IPS DF 6.9 (cell line): ENCODE measurements at places on chromosomes 16 and 17.

DNA sequence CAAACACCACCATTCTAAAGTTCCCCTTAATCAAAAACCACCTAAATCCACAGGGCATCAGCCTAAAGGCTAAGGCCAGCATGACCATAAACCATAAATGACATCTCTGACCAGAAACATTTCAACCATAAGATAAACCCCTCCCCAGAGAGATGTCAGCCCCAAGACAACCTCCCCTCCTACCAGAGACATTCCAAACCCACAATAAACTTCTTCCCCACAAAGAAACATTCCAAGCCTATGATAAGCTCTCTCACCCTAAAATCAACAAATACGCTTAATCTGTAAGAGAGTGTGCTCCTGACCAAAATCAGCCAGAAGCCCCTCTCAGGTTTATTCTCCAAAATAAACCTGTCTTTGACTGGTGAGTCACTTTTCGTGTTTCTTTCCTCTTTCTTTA lies 54.8 kb downstream of the SLFN5 start:
- no peak for DNase-seq

GRCh38 chr17:55580596-55581133 lies 69.4 kb upstream of the SMIM36 start:
- no peak for DNase-seq

DNA sequence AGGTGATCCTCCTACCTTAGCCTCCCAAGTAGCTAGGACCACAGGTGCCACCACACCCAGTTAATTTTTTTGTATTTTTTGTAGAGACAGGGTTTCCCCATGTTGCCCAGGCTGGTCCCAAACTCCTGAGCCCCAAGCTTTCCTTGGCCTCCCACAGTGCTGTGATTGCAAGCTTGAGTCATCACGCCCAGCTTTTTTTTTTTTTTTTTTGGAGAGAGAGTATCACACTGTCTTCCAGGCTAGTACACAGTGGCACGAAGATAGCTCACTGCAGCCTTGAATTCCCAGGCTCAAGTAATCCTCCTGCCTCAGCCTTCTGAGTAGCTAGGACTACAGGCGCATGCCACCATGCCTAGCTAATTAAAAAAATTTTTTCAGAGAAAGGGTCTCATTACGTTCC lies 27.2 kb downstream of the HEATR9 start:
- DNase-seq: no peak

DNA sequence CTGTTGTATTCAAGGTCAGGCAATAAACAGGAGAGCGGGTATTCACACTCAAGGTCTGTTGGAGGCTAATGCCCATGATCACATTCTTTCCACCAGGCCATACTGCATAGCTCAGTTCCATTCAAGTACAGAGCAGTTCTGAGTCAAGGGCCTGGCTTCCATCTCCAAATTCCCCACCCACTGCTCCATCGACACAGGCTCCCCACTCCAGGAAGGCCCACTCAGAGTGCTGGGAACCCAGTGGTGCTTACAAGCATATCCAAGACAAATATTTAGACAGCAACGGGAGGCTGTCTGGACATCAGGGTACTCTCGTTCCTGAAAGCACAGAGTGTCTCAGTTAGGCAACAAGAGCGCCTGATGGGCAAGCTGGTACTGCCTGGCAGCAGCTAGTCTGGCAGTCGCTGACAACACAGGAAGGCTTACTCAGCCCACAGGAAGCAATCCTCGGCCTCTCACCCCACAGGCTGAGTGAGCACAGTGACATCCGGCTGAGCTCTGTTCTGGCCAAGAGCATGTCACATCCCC lies 40.9 kb downstream of the RFFL start:
- no peak for DNase-seq

DNA sequence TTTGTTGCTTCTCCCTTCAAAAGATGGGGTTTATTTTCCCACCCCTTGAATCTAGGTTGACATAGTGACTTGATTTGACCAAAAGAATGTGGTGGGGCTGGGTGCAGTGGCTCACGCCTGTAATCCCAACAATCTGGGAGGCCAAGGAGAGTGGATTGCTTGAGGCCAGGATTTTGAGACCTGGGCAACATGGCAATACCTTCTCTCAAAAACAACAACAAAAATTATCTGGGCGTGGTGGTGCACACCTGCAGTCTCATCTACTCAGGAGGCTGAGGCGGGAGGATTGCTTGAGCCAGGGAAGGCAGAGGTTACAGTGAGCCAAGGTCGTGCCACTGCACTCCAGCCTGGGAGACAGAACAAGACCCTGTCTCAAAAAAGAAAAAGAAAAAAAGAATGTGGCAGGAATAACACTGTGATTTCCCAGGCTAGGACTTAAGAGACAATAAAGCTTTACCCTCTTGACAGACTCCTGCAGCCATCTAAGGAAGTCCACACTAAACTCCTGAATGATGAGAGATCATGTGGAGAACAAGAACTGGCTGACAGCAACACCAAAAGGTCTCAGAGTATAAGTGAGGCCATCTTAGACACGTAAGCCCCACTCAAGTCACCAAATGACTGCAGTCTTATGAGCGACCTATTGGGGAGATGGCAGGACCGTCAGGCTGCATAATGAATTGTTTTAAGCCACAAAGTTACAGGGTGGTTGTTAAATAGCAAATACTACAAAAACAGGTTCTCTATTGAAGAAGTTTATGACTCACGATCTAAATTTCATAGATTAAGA lies 37.0 kb downstream of the FBXL20 start:
- DNase-seq: no peak

DNA sequence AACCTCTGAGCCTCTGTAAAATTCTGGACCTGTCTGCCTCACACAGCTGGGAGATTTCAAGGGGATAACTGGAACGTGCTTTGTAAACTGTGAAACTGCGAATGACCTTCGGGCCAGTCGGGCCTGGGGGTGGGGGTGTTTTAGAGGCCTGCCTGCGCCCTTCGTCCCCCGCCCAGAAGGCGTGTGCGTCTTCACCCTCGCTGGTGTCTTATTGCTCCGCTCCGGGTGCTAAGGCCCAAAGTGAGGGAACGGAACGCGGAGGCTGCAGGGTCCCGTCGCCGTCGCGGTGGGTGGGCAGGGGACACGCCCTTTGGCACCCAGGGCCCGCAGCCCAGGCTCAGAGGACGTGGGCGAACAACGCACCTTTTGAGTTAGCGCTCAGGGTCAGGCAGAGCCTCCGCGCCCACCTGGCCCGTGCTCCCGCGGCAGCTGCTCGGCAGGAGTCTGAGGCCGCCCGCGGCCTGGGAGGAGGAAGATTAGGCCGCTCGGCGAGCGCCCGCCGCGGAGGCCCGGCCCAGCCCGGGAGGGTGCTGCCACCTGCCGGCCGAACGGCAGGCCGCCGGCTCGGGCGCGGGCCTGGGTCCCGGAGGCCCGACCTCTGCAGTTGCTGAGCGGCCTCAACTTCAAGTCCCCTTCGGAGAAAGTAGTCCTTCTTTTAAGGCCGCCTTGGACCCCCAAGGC lies 29.7 kb downstream of the DCAKD start:
- no peak for DNase-seq

DNA sequence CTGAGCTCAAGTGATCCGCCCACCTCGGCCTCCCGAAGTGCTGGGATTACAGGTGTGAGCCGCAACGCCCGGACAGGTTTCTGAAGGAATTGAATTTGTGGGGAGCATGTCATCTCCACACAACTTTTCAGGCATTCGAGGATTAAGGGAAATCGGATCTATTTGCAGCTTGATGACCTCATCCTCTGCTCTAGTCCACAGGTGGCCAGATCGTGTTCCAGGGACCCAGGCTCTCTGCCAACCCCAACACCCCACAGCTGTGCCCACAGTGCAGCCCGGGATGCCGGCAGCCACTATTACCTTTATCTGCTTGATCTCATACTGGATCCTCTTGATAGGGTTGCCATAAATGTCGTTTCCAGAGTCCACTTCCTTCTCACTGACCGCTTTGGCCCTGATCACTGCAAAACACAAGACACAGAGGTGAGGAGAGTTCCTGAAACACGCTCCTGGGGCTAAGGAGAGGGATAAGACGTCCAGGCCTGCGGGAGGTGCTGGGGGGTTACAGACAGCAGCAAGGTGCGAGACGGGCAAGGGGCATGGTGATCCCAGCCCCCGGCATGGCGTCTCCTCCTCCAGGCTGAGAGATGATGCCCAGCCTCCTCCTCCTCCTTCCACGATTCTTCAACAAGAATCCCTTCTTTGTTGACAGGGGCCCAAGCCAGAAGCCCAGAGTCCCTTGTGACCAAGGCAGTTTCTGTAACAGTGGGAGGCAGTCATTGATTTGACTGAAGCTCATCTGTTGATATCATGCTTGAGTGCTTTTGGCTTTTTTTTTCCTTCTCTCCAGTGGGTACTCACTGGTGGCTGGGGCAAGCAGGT lies 29.3 kb downstream of the CEP295NL start:
- DNase-seq: no peak

DNA sequence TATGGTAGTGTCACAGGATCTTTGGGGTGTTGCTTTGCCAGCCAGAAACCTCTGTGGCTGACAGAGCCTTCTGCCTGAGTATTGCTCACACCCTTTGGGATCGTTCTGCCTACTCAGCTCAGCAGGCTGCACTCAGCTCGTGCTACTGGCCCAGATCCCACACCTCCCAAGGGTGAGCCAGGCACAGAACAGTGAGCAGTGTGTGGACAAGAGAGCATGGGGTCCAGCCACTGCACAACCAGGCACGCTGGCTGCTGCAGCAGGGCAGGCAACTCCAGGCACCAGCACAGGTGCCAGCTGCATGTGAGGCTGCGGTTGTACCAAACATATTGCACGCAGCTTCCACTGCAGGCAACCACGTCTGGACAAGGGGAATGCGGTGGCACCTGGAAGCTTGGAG lies 84.9 kb downstream of the CYB561 start:
- no peak for DNase-seq

DNA sequence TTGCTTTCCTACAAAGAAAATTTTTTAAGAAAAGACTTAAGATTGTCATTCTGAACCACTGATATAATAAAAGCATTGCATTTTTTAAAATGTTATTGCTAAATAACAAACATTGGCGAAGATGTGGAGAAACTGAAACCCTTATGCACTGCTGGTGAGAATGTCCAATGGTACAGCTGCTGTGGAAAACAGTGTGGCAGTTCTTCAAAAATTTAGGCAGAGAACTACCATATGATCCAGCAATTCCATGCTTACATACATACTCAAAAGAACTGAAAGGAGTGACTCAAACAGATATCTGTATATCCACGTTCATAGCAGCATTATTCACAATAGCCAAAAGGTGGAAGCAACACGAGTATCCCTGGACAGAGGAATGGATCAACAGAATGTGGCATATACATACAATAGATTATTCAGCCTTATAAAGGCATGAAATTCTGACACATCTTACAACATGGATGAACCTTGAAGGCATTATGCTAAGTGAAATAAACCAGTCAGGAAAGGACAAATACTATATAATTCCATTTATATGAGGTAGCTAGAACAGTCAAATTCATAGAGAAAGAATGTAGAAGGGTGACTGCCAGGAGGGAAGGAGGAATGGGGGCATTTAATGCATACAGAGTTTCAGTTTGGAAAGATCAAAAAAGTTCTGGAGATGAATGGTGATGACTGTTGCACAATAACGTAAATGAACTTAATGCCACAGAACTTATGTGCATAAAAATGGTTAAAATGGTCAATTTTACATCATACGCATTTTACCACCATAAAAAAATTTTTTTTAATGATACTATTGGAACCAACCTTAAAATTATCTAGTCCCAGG lies 92.1 kb downstream of the CACNG1 start:
- DNase-seq: no peak

- DNase-seq: no peak
Measured at GRCh38 chr17:34858591-34859565, 102.4 kb downstream of the CCT6B start.

DNA sequence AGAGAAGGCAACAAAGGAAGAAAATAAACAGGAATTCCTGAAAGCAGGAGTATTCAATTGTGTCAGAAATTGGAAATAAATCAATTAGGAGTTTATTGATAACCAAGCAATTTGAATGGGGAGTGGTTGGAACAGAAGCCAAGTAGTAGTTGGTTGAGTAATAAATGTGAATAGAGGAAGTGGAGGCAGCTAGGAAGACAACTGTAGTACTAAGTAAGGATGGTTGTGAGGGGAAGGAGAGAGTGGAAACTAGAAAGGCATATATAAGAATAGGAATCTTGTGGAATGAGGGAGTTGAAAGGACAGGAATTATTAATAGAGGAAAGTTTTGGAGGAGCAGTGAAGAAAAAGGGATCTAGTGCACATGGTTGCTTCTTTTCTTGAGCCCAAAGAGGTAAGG lies 34.4 kb downstream of the NFAT5 start:
- DNase-seq: no peak

GRCh38 chr16:85511938-85512807 lies 100.9 kb upstream of the GSE1 start:
- DNase-seq: no peak

- DNase-seq: no peak
Measured at GRCh38 chr17:77827511-77827910, 131.0 kb upstream of the TNRC6C start.

DNA sequence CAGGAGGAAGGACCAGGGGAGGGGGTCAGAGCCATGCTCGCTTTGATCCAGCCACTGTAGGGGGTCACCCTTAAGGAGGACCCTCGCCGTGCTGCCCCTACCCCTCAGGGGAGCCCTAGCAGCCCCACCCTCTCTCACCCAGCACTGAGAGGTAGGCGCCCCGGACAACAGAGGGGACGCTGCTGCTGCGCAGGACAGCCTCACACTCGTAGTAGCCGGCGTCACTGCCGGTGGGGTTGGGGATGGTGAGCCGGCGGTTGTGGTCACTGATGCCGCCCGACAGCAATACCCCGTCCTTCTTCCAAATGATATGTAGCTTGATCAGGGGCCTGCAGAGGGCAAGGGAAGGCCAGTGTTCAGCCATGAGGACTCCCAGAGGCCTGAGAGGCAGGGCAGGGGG lies 126.0 kb upstream of the CDC42EP4 start:
- DNase-seq: no peak

GRCh38 chr16:2587891-2588565 lies 50.2 kb downstream of the PDPK1 start:
- DNase-seq: no peak

DNA sequence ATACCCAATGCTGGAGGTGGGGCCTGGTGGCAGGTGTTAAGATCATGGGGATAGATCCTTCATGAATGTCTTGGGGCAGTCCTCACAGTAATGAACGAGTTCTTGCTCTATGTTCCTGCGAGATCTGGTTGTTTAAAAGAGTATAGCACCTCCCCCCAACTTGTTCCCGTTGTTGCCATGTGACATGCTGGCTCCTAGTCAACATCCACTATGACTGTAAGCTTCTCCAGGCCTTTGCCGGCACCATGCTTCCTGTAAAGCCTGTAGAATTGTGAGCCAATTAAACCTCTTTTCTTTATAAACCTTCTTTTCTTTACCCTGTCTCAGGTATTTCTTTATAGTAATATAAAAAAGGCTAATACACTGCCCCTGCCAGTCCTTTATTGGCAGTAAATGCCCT lies 33.3 kb downstream of the RANBP10 start:
- no peak for DNase-seq

GRCh38 chr17:45005700-45006099 lies 37.6 kb upstream of the C1QL1 start:
- DNase-seq: no peak

- DNase-seq: no peak
Measured at GRCh38 chr16:72051818-72052217, 2.5 kb upstream of the HP start.

GRCh38 chr17:9767432-9767991 lies 23.9 kb downstream of the DHRS7C start:
- no peak for DNase-seq

- no peak for DNase-seq
Measured at GRCh38 chr16:23852794-23853562, 17.2 kb downstream of the PRKCB start.
